ENCODE measurements at places on chromosomes 12 and 14. TPM values are rescaled to one million over a fixed set of nuclear protein-coding genes. Genes with fewer than 3 reads are reported as not detected.

- H3K27ac ChIP-seq: no peak overlapping the region
Observed at GRCh38 chr12:96590970-96591369, 101.6 kb downstream of the CFAP54 start.

PROX2 gene
- not detected for total RNA-seq

SRGAP1 gene
- 17.8 TPM for total RNA-seq

CIROP gene
- not detected for total RNA-seq
